CD4-positive, alpha-beta T cell treated with Interleukin-10 for 1 hour (primary cell): ENCODE measurements at places on chromosomes 4 and X.

DNA sequence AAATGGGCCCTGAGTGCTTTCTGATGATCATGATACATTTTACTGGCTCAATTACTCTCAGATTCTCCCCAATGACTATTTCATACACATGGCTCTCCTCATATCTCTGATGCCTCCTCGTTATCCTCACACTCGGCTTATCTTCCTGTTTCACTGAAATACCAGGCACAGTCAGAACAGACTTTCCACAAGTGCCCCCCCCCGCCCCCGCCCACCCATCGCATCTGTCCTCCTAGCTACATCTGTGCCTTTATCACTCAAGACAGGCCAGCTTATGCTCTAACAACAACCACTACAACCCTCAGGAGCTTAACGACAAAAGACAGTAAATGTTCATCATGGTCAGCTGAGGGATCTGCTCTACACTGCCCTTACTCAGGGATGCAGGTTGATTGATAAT, 610.6 kb upstream of the DIPK2B start:
- no peak for DNase-seq

GRCh38 chr4:187480146-187481145, 515.1 kb upstream of the ZFP42 start:
- no peak for DNase-seq

DNA sequence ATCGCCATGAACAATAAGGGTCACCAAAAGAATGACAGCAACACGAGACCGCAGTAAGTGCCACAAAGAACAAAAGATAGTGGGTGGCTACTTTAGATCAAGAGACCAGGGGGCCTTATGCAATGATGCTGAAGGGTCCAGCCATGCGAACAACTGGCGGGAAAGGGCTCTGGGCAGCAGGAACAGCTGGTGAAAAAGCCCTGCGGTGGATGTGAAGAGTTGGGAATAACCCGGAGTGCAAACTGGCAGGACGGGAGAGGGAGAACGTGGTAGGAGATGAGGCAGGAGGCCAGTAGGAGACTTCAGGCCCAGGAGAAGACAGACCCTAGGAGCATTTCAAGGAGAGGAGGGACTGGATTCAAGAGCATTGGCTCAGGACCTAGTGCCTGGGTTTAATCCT, 120.2 kb downstream of the AFAP1 start:
- no peak for DNase-seq

DNA sequence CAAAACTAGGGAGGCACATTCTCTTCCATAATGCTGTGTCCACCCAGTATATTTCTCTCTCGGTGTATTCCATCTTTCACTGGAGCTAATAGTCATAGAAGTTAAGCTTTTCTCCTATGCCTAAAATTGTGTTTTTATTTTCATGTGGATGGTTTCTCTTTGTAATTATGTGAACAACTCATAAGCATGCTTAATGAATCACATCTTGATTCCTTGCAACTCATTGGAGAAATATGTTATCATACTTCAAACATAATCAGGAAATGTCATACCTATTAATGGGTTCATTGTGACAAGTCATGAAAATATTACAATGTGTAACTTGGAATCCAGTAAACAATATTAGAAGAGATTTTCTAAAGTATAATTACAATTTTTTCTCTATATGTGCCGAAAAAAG, 186.3 kb downstream of the SLC7A11 start:
- DNase-seq = no peak

GRCh38 chr4:41257906-41258305, 1.2 kb downstream of the UCHL1 start:
- no peak for DNase-seq

DNA sequence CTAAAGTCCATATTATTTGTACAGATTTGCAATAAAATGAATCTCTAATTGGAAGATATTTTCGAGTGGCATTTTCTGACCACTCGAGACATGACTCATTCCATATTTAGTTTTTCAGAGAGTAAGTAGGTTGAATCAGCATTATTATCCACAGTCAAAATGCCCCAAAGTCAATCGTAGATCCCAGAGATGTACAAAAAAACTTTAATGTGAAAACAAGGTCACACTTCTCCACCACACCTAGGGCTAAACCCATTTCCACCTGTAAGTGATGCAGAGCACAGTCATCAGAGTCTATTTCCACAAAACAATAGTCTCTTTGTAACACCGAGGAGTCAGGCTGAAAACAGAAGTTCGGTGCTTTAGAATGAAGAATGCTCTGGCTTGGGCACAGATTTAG, 117.1 kb upstream of the TENM3 start:
- no peak for DNase-seq

DNA sequence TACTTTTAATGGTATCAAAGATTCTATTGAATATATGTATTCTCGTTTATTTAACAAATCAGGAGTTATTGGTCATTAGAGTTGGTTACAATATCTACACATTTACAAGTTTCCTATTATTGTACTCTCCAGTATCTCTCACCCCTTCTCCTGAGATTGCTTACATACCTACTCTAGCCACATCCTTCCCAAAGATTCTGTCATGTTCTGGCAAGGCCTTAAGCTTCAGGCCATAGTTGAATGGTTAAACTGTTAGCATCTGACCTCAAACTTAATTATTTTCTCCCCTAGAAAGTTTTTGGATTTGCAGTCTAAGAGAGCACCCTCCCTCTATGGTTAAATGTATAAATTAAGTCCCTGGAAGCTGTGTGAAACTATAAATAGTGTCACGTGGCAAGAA, 784.2 kb downstream of the GLUD2 start:
- no peak for DNase-seq

- no peak for DNase-seq
Observed at GRCh38 chr4:27490315-27490714, 629.7 kb downstream of the STIM2 start.

DNA sequence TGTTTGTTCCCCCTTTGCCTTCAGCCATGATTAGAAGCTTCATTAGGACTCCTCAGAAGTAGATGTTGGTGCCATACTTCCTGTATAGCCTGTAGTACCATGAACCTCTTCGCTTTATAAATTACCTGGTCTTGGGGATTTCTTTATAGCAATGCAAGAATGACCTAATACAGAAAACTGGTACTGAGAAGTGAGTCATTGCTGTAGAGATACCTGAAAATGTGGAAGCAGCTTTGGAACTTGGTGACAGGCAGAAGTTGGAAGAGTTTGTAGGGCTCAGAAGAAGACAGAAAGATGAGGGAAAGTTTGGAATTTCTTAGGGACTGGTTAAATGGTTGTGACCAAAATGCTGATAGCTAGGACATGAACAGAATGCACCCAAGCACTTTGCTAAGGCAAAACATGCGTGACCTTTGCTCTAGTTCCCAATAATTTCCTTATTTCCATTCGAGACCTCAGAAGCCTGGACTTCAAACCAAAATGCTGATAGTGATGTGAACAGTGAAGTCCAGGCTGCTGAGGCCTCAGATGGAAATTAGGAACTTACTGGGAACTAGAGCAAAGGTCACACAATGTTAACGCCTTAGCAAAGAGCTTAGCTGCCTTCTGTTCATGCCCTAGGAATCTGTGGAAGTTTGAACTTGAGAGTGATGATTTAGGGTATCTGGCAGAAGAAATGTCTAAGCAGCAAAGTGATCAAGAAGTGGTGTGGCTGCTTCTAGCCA, 3.0 kb upstream of the USP46 start:
- DNase-seq = no peak

DNA sequence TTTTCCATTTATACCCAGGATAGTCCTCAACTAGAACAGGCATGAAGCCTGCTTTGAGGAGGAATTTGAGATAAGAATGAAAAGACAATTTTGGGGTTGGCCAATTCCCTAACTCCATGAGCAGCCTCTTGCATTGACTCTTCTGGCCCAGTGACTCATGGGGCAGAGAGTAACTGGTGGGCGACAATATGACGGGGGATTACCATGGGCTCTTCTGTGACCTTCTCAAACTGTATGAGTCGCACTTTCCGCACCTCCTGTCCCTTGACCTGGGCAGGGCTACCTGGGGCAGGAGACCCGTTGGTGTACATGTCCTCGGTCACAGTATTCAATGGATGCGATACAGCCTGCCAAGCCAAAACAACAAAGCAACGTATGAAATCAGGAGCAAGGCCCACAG, 13.3 kb downstream of the MPP1 start:
- DNase-seq = no peak

- no peak for DNase-seq
Observed at GRCh38 chr4:95293014-95293413, 255.8 kb downstream of the UNC5C start.

DNA sequence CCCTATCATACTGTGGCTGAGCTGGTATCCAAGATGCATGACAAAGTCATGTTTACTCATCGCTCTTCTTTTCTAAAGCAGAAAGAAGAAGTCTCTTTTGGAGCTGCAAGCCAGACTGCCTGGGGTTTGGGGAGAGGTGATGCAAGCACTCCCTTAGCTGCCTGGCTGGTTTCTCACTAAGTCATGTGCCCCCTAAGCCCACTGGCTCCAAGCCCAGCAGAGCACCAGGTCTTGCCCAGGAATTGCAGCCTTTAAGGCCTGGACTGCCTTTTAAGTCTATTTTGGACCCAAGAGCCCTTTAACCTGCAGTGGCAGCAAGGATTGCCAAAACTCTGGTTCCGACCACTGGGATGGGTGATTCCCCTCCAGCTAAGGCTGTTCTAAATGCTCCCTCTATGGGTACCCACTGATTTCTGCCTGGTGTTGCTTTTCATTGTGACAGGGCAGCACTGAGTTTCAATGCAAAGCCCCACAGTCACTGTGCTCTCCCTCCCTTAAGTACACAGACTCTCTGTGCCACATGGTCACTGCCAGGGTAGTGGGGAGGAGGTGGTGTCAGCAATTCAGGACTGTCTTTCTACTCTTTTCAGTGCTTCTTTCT, 548.6 kb downstream of the TLL1 start:
- no peak for DNase-seq

DNA sequence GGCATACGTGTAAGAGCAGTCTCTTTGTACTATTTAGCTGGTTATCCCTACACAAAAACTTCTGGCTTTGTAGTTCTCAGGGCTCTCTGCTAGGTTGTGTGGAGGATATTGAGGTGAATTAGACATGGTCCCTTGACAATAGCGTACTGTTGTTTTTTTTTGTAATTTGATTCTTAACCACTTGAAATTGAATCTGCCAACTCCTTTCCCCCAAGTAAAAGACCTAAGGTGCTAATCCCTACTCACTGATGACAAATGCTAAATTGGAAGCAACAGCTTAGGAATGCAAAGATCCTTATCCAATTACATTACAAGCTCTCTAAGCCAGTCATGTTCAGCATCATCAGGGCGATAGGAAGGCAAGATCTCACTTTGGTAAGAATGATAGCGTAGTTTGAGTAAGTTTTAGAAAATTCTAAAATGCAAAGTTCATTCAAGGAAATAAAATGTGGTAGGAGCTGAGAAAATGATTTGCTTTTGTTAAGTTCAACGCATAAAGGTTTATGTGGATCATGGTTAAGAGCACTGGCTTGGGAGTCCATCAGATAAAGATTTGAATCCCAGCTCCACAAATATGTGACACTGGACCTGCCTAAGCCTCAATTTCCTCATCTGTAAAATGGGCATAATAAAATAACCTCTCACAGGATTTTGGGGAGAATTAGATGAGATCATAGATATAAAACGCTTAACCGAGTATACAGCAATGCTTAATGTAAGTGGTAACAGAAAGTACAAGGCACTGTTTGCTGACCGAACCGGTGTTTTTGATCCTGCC, 39.3 kb downstream of the DOCK11 start:
- DNase-seq = no peak

GRCh38 chr4:108170631-108171338, 2.1 kb upstream of the LEF1 start:
- peak; percentile 25 for DNase-seq

DNA sequence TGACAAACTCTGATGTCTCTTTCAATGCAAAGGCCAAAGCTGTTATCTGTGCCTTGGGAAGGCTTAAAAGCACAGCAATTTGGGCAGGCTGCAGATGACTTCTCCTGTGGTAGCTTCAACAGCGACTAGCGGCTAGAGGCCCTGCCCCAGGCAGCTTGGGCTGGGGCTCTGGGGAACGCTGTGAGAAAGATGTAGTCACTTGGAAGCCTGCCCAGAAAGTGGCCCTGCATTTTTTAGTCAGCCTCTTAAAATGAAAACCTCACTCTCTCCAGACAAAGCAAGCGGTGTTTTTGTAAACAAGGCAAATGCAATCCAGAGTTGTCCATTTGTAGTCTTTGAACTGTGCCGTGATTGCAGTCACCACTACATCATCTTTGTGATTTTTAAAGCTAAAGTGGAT, 27.5 kb downstream of the PCYT1B start:
- no peak for DNase-seq

DNA sequence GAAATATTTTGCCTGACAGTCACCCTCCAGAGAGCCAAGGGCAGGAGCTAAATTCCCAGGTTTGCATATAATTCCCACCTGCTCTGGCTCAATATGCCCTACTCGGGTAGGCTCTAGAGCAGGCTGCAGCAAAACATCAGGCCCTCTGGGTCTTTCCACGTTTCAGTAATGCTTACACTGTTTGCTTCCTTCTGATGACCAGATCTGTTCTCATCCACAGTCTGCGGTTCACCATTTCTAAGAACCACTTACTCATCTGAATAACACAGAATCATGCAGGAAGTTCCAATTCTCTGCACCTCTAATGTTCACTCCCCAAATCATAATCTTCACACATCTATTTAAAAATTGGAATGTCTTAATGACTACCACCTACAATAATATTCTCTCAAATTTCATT, 141.4 kb downstream of the PPP3CA start:
- peak; percentile 50 for DNase-seq

GRCh38 chr4:92241094-92241493, 62.7 kb upstream of the GRID2 start:
- DNase-seq = no peak

- DNase-seq = no peak
Observed at GRCh38 chr4:170978990-170979389, 834.2 kb upstream of the GALNTL6 start.

- peak; percentile 58 for DNase-seq
Observed at GRCh38 chr4:40193016-40193571, 3.7 kb upstream of the RHOH start.

- no peak for DNase-seq
Observed at GRCh38 chrX:43448688-43449087, 207.4 kb upstream of the MAOA start.

- DNase-seq = no peak
Observed at GRCh38 chr4:66885501-66886165, 659.7 kb downstream of the CENPC start.

GRCh38 chr4:113052379-113052951, 3.0 kb downstream of the ANK2 start:
- DNase-seq = no peak

- no peak for DNase-seq
Observed at GRCh38 chrX:134688031-134688823, 30.0 kb upstream of the PLAC1 start.

DNA sequence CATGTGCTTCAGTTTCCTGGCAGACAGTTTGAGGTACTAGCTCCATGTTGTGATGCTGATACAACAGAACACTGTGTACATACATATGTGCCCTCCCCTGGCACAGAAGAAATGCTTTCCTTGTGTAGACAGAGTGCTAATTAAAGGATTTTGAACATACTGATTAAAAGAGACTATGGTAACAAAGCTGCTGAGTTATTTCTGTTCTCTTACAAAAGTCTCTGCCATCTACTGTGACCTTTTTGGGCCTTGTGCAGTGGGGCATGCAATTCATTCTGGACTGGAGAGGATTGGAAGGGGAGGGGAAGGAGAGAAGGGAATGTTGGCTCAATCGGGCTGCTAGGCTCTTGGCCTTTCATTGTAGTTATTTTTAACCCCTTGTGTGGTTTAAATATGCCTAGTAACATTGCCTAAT, 6.0 kb downstream of the PDLIM5 start:
- DNase-seq = no peak

GRCh38 chr4:1852904-1853623, 2.9 kb downstream of the LETM1 start:
- DNase-seq = no peak

GRCh38 chrX:98924511-98924910, 1485.6 kb downstream of the PCDH19 start:
- DNase-seq = no peak
